Gastroesophageal sphincter (tissue), 4 donors: ENCODE measurements at places on chromosomes 2 and 18. TPM values are rescaled to one million over a fixed set of nuclear protein-coding genes. Genes with fewer than 3 reads are reported as not detected.

- ATAC-seq: no peak
These were observed 169.8 kb upstream of the NCK2 start for GRCh38 chr2:105574796-105575344.

GRCh38 chr2:157911246-157911645 lies 35.1 kb upstream of the ACVR1 start:
- ATAC-seq: no peak

GRCh38 chr2:214549946-214550345 lies 139.1 kb downstream of the VWC2L start:
- no peak for ATAC-seq

GRCh38 chr2:43348908-43349661 lies 122.7 kb upstream of the ZFP36L2 start:
- ATAC-seq: peak; percentile 65

GRCh38 chr2:200665626-200666453 lies 80.0 kb downstream of the AOX1 start:
- no peak for ATAC-seq

DNA sequence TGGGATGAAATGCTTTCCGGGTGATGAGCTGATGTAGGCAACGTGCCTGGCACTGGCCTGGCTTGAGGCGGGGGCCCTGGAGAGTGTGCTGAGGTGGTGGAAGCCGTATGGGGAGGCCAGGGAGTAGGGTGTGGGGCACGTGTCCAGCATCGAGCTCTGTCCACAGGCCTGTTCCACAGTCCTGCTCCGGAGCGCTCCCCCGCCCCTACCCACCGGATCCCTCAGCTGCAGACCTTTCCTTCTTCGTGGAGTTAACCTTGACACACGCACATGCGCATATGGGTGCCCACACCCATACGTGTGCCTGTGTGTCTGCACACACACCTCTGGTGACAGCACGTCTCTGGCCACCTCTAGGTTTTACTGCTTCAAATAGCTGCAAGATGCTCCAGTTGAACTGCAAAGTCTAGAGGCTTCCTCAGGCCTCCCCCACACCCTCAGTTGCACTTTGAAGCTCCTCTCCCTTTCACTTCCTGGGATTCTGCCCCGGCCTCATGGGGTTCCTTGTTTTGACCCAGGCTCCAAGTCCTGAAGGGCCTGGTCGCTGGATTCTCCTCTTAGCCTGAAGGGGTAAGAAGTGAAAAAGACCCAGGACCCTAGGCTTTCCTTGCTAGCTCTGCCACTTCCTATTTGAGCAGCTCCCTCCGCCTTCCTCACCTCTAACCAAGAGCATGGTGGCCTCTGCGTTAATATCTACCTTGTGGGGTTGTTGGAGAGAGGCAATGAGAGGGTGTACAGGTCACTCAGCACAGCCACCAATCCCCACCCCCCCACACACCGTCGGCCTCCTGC lies 49.5 kb downstream of the INHBB start:
- no peak for ATAC-seq

DNA sequence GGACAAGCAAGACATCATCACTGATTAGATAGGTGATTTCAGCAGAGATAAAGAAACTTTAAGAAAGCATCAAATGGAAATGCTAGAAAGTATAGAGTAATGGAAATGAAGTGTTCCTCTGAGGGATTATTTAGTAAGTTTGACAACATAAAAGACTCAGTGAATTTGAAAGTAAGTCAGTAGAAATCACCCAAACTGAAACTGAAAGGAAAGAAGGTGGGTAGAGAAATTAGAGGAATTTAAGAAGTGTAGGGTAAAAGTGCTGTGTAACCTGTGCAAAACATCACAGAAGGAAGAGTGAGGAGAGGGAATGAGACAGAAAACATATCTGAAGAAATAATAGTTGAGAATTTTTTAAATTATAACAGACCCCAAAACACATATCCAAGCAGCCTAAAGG lies 343.1 kb downstream of the CBLN2 start:
- no peak for ATAC-seq

The ASTL gene
- not detected for total RNA-seq

The ABCB11 gene
- total RNA-seq: 0.13 TPM

The BOLA3 gene
- 29.5 TPM for total RNA-seq

The SP140 gene
- 2.3 TPM for total RNA-seq

The MERTK gene
- total RNA-seq: 43.0 TPM

The GRHL1 gene
- 6.1 TPM for total RNA-seq
